ENCODE measurements at places on chromosomes 2 and 18.

DNA sequence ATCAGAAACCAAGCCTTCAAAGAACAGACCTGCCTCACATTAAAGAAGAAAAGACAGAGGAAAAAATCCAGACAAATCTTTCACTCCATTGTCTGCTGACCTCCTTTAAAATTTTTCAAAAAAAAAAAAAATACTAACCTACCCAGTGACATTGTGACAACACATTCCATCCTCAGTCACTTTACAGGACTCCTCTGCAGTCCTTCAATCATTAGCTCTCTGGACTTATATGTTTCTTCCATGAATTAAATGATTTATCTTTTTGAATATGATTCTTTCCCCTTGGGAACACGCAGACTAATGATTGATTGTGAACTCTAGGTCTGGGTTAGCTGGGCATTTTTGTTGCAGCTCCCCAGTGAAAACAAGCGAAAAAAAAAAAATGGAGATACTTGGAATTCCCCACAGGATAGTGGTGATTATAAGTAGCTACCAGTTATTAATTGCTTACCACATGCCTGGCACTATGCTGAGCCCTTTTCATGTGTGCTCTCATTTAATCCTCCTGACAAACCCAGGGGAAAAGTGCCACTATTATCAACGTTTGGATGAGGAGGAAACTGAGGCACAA, 261.3 kb upstream of the NCKAP5 start:
- no peak for DNase-seq

DNA sequence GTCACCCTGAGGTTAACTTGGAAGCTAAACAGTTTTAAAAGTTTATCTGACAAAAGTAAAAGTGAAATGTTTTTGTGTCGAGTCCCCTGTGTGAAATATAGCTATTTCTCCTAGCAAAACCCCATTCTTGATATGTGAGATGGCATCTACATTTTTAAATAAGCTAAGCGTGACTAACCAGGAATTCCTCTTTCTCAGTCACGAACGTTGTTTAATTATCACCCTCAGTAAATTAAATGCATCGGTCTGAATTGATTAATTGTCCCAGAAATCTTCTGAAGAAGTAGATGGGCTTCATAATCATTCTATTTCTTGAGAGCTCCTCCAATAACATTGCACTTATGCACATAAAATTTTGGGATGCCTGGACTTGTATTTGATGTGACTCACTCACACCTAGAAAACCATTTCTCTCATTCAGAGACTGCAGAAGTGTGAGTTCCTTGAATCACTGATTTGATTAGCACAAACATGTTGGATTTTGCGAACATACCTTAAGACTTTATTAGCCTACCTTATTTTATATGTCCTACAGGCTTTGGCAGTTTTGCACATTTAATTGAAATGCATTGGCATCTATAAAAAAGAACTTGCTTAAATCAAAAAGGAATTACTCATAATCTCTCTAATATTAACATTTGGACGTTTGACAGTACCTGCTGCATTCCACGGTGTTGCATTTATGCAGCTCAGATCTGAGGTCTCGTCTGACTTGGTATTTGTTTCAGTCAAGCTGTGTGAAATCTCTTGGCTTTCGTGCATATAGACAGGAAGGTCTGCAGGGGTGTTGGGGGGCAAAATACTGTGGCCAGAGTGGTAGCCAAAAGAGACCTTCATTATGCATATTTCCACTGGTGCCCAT, 475.2 kb downstream of the EPHA4 start:
- DNase-seq: no peak

DNA sequence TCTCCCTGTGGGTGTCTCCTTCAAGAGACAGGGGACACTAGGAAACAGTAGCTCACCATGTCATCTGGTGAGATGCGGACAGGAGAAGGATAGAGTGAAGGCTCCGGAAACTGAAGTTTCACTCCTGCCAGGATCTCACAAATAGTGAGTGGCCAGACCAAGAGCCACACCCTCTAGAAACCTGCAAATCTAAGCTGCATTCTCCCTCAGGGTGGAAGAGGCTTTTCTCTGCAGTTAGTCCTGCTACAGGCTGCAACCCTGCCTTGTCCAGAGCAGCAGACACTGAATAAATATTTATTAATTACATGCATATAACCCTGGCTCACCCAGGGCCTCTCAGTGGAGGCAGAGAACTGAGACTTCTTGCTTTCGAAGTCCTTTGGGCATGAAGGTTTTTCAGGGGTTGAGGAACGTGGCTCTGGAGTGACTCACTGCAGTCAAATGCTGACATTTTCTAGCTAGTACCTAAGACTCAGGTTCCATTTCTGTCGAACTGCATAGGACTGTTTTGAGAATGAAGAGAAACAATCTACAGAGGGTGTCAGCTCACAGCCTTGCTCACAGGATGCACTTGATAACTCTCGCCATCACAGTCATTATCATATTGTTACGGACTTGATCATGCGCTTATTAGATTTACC, 87.3 kb downstream of the ACTR2 start:
- DNase-seq: no peak

GRCh38 chr2:189375842-189376241, 65.4 kb upstream of the WDR75 start:
- peak; percentile 54 for DNase-seq

GRCh38 chr2:63598981-63599380, 10.2 kb downstream of the MDH1 start:
- DNase-seq: no peak

GRCh38 chr2:215839816-215840215, 173.5 kb downstream of the MREG start:
- no peak for DNase-seq

GRCh38 chr2:219049282-219049681, 8.0 kb upstream of the CFAP65 start:
- DNase-seq: no peak

DNA sequence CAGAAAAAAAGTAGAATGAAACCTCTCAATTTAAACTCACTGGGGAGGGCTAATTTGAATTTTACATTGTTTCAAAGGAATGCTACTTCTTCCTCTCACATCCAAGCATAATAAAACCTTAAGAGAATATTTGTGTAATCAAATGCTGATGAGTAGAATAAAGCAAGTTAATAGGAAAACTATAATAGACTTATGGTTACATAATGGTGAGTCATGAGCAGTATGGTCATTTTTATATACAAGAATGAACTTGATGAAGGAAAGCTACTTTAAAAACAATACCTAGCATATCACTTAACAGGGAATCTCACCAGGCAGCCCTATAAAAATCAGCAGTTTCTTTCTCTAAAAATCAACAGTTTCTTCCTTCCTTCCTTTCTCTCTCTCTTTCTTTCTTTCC, 80.3 kb downstream of the VSNL1 start:
- DNase-seq: peak; percentile 23

DNA sequence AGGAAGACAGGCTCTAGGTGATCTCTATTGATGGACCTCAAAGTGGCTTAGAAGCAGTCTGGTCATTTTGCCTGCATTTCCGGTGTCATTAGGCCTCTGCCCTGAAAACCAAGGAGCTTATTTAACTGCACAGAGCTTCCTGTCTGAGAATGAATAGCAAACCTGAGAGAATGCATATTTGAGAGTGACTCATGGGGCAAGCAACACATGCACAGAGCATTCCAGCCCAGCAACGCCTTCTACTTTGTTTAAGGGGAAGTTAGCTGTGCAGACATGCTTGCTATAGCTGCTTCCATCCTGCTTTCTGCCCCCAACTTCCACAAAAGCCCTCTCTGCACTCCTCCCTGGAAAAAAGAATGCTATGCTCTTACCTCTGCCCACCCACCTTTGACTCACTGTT, 232.8 kb downstream of the GRB14 start:
- peak; percentile 28 for DNase-seq

- no peak for DNase-seq
Measured at GRCh38 chr2:106991866-106992265, 105.9 kb upstream of the ST6GAL2 start.

DNA sequence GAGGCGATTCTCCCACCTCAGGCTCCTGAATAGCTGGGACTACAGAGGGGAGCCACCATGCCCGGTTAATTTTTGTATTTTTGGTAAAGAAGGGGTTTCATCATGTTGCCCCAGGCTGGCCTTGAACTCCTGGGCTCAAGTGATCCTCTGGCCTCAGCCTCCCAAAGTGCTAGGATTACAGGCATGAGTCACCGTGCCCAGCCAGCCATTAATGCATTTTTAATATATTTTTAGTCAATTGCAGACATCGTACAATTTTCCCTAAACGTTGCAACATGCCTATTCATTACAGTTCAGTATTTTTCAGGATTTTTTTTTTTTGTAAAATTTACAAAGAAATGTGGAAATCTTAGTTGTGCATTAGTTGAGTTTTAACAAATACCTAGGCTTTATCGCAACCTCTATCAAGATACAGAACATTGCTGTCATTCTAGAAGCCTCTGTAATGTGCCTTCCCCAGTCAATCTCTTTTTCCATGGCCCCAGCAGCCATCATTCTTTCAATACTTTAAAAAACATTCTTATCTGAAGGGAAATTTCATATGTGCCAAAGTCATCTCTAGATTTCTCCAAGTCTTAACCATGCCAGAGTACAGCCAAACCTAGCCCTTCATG, 14.7 kb downstream of the NABP1 start:
- DNase-seq: peak; percentile 60

DNA sequence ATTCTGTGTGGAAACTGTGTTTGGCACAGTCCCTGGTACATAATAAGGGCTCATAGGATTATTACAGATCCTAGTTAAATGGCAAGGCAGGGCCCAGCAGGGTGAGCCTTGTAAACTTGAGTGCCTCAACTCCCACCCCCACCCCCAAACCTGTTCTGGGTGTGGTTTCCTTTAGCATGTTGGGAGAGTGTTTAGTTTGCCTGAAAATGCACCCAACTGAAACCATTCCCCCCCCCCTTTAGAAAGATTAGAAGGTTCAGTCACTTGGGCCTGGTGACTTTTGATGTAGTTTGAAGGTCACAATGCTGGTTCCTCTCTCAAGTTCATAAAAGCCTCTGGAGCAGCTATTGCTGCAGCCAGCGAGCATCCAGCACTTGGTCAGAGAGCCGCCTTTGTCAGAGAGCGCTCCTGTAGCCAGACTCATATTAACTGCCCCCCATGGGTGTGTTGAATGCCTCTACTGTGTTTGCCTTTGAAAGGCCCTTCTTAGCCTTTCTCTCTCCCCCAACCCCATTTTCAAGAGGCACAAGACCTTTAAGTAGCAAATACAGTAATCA, 113.7 kb downstream of the SPTBN1 start:
- no peak for DNase-seq

GRCh38 chr2:101473911-101474701, 806 bp downstream of the RFX8 start:
- peak; percentile 42 for DNase-seq

DNA sequence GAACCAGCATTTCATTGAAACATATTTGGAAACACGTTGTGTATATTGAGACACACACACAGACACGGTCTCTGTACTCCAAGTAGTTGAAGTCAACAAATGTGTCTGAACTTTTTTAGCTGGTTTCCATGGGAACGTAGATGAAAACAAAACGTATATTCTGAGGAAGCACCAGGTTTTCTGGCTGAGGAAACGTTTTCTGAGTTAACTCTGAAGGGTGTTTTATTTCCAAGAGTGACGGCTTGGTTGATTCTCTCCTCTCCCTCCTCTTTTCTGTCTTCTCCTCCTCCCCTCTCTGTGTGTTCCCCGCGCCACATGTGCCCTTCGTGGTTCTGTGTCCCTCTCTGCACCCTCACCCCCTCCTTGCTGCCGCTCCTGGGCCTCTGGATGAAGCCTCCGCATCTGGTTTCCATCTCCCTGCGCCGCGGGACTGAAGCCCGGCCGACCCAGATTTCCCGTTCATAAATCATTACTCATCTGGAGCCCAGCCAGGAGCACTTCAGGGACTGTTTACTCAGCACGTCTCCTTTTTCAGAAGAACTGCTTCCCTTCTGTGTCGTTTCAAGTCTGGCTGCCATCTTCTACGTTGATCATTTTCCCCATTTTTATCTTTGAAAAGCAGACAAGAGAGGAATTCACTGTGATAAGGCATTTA, 122.7 kb downstream of the COL6A3 start:
- DNase-seq: peak; percentile 100

DNA sequence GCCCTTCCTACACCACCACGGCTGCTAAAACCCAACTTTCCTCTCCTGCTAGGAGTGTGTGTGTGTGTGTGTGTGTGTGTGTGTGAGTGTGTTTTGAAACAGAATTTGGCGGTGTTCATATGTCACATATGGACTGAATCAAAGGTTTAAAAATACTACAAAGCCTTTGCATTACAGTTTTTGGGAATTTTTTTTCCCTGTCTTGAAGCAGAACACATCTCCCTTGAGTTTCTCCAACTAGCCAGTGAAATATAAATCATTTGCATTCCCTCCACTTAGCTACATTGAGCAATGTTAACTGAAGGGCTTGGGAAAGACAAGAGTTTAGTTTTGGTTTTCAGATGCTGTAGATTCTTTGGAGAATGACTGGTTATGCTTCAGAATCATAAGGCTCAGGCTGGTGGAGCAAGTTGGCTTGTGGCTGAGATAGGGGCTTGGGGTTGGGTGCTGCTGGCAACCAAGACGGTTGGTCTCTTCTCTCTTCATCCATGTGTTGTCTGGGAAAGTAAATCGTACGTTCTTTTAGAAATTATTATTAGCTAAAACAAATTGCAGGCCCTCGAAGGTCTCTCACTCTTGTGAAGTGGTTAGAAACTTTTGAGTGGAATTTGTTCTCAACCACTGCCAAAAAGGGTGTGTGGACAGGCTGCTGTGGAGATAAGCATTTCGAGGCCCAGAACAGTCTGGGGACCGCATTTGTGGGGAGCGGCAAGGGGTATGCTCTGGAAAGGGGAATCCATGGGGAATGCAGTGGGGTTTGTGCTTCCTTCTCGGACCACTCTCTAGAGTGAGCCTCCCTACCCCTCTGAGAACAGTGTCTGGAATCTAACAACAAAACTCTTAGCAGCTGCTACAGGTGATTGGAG, 1.4 kb downstream of the NRP2 start:
- peak; percentile 92 for DNase-seq

GRCh38 chr2:202450785-202451184, 74.7 kb downstream of the BMPR2 start:
- DNase-seq: no peak

- DNase-seq: no peak
Measured at GRCh38 chr2:186607660-186608324, 17.9 kb downstream of the ITGAV start.

DNA sequence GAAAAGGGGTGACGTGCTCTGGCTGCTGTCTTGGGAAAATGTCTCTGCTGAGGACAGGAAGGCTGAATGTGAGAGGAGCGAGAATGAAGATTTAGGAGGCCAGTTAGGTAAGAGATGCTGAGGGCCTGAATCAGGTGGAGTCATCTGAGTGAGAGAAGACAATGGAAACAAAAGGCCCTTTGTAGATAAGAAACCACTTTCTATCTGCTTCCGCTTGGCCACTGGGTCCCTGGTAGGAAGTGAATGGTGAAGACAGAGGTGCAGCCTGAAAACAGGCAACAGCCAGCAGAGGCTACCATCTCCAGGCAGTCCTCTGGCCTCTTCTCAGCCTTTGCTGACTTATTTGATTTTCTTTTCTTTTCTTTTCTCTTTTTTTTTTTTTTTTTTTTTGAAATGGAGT, 374.0 kb upstream of the SLC14A2 start:
- DNase-seq: no peak
